T-helper 9 cell (primary cell): ENCODE measurements at places on chromosomes 2 and 18.

GRCh38 chr2:209581040-209581439, 157.2 kb downstream of the MAP2 start:
- DNase-seq = no peak

DNA sequence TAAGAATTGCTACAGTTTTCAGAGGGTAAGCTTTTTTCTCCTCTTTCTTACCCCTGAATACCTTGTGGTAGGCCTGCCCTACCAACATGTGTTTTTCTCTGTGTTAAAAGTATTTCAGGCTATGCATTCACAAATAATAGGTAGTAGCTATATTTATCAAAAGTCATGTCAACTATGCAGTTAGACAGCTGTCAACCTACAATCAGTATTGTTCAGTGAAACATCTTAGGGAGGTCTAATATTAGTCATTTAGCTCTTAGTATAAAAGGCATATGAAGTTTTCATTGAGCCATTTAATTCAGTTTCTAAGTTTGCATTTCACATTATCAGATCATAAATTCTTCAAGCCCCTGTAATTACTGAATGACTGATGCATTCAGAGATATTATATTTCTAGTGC, 36.7 kb downstream of the XIRP2 start:
- DNase-seq = no peak

DNA sequence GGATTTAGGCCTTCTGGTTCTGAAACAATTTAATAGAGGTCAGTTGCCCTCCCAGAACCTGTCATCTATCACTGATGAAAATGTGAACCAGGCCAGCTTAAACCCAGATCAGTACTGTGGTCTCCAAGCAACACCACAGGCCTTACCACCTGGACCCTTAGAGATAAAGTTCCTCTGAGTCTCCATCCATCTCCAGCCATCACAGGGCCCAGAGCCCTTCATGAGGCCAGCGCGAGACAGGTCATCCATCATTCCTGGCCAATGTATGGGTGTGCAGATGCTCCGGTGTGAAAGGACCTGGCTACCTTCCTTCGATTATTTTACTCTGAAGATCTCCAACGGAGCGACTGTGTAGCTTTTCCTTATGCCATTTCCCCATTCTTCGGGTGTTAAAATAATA, 322.7 kb upstream of the SOX11 start:
- DNase-seq = no peak

DNA sequence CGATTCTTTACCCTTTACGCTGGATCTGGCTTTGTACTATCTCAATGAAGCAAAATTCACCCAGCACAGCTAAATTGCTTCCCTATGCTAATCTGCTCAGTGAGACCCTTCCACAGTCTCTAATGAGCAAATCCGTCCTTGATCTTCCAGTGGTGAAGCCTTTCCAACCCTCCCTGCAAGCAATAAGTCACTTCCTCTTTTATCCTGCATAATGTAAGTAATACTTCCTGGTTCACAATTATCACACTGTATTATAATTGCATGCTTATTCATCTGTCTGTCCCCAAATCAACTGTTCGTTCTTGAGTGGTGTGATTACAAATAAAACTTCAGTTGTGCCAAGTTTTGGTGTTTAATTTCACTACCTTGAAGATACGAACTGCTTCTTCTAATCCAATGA, 404.0 kb downstream of the ADCYAP1 start:
- no peak for DNase-seq

DNA sequence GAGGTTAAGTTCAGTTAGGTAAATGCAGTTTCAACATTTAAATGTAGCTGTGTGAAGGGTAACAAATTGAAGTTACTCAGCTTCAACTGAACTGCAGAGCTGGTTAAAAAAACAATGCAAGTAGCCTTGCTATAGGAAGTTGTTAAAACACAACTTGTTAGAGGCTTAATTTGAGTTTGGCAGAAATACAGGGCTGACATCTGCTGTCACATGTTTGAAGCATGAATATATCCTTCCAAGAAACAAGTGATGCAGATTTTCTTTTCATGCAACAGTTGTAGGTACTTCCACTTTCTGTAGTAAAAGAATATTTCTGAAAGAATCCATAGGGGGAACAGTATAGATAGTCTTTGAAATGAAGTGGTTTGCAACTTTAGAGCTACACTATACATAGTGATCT, 208.7 kb upstream of the RASGRP3 start:
- DNase-seq = no peak

DNA sequence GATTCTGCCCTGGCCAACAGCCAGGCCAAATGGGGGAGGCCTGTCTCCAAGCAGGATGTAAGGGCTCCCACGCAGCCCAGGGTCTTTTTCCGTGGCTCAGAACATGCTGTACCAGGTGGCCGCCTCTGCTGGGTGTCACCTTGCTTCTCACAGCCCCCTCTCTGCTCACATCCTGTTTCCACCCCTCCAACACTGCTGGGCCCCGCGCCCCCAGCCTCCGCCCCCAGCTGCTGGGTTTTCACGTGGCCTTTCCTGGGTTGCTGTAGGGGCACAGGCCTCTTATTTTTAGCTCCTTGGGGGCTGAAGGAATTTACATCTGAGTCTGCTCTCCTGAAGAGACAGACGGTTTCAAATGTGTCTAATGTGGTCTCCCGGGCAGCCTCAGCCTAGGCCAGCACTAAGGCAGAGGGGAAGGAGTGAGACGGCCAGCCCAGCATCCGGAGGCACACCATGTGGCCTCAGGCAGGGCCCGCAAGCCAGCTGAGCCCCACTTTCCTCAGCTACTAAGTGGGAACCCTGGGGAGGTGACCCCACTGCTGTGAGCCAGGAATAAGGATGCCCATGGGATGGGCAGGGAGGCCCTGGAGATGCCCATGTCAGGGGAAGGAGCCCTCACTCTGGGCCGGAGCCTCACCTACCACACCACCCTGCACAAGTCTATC, 18.7 kb upstream of the DUSP2 start:
- DNase-seq = no peak

DNA sequence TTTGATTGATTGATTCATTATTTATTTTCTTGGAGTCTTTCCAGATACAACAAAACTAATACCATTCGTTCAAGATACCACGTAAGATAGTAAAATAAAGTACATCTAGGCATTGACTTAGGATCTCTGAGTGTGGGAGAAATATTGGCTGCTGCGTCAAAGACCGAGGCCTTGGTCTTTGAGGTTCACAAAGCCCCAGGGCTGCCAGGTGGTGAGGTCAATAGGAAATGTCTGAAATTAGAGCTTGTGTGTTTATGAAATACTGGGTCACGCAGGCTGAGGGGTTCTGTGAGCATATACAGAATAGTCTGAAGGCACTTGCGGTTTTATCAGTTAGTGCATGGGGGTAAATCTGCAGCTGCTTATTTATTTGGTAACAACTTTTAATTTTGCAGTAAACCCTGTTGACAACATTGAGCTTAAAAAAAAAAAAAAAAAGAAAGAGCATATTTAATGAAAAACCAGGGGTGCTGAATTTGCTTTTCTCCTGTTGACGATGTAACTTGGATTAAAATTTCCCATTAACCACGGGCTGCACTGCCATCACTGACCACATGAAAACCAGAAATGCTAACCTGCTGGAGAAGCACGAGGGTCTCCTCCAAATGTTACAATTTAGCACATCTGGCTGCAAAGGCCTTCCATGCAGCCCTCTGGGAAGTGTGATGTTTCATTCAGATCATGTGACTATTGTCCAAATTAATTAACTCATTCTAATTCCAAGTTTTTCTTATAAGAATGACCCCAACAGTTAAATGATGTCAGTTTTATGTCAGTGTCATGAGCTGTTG, 27.1 kb upstream of the SERPINB12 start:
- DNase-seq = no peak

DNA sequence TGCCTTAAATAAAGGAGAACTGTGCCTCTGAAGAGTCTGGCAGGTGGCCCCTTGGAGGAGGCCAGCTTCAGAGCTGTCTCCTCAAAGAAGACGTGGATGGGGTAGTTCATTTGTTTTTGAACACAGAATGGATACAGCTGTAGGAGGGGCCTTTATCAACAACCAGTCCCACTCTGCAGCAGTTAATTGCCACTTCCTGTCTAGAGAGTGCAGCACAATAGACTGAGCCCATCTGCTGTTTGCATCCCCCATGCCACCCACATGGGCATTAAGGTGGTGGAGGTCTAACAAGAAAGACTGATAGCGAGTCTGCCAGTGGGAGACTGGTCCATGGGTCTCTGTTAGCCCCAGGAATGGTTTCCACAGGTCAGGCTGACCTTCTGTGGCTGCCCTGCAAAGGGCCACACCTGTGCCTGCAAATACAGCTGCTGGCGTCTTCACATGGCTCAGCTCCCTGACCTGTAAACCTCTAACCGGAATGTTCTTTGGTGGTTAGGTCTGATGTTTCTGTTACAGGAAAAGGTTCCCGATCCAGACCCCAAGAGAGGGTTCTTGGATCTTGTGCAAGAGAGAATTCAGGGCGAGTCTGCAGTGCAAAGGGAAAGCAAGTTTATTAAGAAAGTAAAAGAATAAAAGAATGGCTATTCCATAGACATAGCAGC, 153.3 kb upstream of the ITGA6 start:
- DNase-seq = no peak

- DNase-seq = no peak
Observed at GRCh38 chr2:3476321-3476984, 42.9 kb downstream of the ADI1 start.

DNA sequence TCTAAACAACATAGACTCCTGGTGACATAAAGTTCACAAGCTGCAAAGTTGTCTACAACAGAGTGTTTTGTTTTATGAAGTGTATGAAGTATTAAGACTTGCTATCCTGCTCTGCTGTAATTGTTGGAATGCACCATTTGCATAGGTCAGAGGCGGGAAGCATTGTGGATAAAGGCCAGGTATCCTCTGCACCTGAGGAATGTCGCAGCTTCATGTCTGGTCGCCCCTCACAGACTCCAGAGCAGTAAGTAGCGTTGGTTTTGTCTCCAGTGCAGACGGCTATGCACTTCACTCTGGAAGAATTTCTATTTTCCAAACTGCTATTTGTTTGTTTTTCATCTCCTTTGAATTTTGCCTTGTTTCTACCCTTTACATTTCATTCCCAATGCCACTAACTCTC, 63.1 kb downstream of the UNC80 start:
- DNase-seq = no peak

GRCh38 chr2:12032975-12033374, 286.5 kb downstream of the LPIN1 start:
- DNase-seq = no peak

- DNase-seq = no peak
Observed at GRCh38 chr2:204681412-204681811, 136.1 kb downstream of the PARD3B start.
